Temporal lobe (tissue), 4 donors: ENCODE measurements at places on chromosomes 7 and 10. TPM values are rescaled to one million over a fixed set of nuclear protein-coding genes. Genes with fewer than 3 reads are reported as not detected.

The MYOZ1 gene
- not detected for total RNA-seq

The MYL10 gene
- total RNA-seq: not detected

The PON3 gene
- under 0.01 TPM for total RNA-seq

The STRA8 gene
- not detected for total RNA-seq

The KIF5B gene
- 91.2 TPM for total RNA-seq

The C10orf67 gene
- 0.25 TPM for total RNA-seq

The ANTXRL gene
- total RNA-seq: not detected

The RASSF4 gene
- total RNA-seq: 12.0 TPM

The WDR86 gene
- 51.1 TPM for total RNA-seq

The LLCFC1 gene
- not detected for total RNA-seq
